Neural cell (in vitro differentiated cells): ENCODE measurements at places on chromosomes 6 and 20. TPM values are rescaled to one million over a fixed set of nuclear protein-coding genes. Genes with fewer than 3 reads are reported as not detected.

CFAP61 gene
- polyA plus RNA-seq = 0.42 TPM in 1 of 2 replicates, not detected in the other

KIAA0408 gene
- 109 and 156 TPM in 2 replicates for polyA plus RNA-seq

LIME1 gene
- 65.2 and 83.6 TPM in 2 replicates for polyA plus RNA-seq

UBD gene
- not detected in 2 replicates for polyA plus RNA-seq
